GM03348 (cell line): ENCODE measurements at places on chromosomes 6 and 20.

- no peak for DNase-seq
Observed at GRCh38 chr6:87762116-87762515, 60.1 kb upstream of the AKIRIN2 start.

DNA sequence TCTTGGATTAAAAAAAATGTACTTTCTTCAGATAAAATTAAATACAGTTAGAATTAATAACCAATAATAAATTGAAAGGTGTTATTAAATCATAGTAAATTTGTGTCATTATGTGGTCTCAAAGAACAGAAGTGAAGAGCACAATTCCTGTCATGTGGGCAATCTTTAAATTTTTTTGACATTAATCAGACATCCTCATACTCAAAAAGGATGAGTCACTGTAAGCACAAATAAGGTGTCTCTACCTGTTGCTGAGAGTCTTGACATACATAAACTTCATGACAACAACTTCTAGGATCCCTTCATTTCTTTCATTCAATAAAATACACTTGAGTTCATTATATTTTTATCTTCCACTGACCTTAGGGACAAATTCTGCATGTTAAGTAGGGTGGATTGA, 76.1 kb downstream of the SLC22A3 start:
- DNase-seq: no peak

- no peak for DNase-seq
Observed at GRCh38 chr6:157751547-157752200, 71.4 kb upstream of the SNX9 start.

- DNase-seq: no peak
Observed at GRCh38 chr20:58340853-58341252, 31.3 kb downstream of the RAB22A start.

GRCh38 chr20:18048176-18048575, 9.5 kb downstream of the OVOL2 start:
- DNase-seq: no peak

- DNase-seq: peak; percentile 35
Observed at GRCh38 chr6:42970871-42971612, 7.9 kb downstream of the PEX6 start.

- no peak for DNase-seq
Observed at GRCh38 chr6:53573299-53573698, 28.4 kb upstream of the GCLC start.

GRCh38 chr6:155187106-155187505, 76.7 kb upstream of the CLDN20 start:
- DNase-seq: no peak

GRCh38 chr6:127533736-127534135, 14.6 kb upstream of the MTCL3 start:
- no peak for DNase-seq

DNA sequence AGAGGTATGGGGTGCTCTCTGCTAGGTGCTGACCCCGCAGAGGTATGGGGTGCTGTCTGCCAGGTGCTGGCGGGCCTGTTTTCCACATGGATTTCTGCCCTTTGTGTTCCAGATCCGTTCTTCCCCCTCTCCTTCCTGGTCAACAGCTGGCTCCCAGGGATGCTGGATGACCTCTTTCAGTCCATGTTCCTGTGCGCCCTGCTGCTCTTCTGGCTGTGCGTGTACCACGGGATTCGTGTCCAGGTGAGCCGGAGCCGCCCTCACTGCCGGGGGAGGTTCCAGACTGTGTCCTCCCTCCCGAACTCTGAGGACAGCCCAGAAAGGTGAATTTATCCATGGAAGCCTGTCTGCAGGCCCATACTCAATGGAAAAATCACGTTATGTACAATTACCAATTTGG, 36.3 kb downstream of the DYNLT1 start:
- DNase-seq: no peak

- no peak for DNase-seq
Observed at GRCh38 chr6:38901802-38902522, 146.6 kb upstream of the GLP1R start.

DNA sequence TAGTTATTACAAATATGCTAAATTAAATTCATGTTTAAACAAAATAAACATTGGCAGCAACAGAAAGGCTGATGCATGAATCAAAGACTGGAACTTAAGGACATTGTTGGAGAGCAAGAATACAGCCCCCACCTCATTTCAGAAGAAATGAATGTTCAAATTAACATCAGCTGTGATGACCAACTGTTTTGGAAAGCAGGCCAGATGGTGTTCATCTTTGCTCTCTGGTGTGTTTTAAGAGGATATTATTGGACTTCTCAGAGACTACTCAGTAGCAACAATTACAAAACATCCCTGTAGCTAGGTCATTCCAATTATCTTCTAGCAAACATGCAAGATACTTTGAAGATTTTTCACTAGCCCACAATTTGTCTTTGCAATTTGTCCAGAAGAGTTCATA, 118.6 kb upstream of the DOK5 start:
- no peak for DNase-seq

DNA sequence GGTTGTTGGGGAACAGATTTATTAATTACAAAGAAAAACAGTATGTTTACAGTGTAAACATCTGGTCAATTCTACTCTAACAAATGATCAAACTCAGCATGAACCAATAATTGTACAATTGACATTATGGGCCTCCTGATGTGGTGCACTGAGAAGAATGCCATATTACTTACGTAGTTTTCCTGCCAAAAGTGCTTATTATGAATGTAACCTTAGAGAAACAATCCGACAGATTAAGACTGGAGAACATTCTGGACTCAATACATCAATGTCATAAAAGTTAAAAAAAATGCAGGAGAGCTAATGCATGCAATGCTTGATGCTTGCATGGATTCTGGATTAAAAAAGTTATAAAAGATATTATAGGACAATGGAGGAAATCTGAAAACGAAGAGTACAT, 69.0 kb downstream of the LYRM4 start:
- no peak for DNase-seq

- DNase-seq: no peak
Observed at GRCh38 chr6:139570166-139570565, 195.7 kb upstream of the CITED2 start.

- no peak for DNase-seq
Observed at GRCh38 chr20:51955756-51956155, 153.4 kb upstream of the SALL4 start.

GRCh38 chr6:75196081-75196687, 9.7 kb downstream of the COL12A1 start:
- DNase-seq: peak; percentile 33

DNA sequence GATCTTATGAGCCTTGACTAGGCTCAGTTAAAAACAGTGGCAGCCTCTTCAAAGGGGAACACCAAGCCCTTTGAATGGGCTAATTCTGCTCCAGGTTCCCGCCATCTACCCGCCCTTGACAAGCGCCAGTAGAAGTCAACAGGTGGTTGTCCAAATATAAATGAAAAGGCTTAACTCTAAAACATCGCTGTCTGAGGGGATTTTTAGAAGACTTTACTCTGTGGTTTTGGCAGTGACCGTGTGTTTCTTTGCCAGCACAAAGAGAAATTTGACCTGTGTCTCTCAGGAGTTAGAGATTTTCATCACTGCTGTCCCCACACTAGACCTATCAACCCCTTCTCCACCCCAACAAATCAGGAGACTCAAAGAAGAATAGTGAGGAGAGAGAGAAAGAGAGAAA, 19.8 kb upstream of the SIM1 start:
- DNase-seq: no peak

- DNase-seq: no peak
Observed at GRCh38 chr20:61595216-61595615, 343.2 kb downstream of the CDH4 start.

GRCh38 chr6:140344142-140344913, 969.9 kb upstream of the CITED2 start:
- DNase-seq: peak; percentile 48

DNA sequence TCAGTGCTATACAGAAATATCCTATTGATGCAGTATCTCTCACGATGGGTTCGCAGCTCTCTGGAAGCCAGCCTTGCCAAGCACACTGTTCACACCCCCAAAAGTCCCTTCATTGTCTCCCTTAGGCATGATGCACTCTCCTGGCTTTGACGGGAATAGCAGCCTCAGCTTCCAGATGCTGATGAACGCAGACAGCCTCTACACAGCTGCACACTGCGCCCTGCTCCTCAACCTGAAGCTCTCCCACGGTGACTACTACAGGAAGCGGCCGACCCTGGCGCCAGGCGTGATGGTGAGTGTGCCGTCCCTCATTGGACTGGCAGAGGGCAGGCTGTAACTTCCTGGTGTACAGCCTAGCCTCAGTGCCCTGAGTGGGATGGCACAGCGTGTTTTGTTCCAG, 60.0 kb upstream of the PBOV1 start:
- peak; percentile 60 for DNase-seq
